NCI-H1436 treated with DMSO at 0.1 percent for 48 hours (cell line): ENCODE measurements at places on chromosomes 13 and 19.

- DNase-seq = no peak
These were observed 2.4 kb downstream of the DZIP1 start for GRCh38 chr13:95642028-95642621.

DNA sequence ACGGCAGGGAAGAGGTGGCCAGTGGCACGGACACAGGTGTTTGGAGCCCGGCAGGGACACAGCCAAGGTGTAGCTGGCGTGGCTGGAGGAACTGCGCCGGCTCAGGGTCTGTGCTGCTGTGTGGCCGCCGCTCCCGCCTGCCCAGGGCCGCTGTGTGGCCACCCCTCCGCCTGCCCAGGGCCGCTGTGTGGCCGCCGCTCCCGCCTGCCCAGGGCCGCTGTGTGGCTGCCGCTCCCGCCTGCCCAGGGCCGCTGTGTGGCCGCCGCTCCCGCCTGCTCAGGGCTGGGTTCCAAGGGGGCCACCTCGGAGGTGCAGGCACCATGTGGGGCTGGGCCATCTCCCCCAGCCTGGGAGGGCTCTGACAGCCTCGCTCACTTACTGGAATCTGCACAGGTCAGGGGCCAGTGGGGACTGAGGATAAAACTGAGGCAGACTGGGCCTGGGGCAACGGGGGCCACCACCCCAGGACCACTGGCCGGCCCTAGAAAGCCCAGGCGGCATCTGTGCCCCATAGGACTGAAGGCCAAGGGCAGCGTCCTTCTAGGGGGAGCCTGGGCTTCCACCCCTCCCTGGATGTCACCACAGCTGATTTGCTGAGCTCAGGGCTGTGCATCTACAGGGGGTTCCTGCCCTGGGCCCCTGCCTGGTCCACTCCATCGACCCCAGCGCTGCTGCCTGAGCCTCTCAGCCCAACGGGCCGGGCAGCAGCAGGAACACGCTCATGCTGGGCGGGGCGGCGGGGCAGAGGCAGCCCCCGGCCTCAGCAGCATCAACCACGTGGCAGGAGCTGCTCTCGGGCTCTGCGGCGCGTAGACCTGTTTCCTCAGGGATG, 21.5 kb downstream of the C13orf46 start:
- no peak for DNase-seq

DNA sequence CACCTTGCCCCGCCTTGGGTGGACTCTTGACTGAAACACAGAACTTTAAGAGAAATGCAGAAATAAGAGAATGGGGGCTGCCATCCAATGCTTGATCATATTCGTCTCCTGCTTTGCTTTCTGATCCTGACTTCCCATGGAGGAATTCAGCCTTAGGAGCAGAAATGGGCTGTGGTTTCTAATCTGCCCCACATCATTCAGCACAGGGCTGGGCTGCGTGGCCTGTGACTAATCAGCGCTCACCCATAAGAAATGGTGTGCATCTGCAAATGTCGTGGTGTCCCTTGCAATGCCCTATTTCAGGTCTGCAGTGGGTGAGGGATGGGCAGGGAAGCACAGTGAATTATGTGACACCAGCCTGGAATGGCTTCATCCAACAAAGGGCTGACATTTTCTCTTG, 60.7 kb upstream of the URI1 start:
- no peak for DNase-seq

DNA sequence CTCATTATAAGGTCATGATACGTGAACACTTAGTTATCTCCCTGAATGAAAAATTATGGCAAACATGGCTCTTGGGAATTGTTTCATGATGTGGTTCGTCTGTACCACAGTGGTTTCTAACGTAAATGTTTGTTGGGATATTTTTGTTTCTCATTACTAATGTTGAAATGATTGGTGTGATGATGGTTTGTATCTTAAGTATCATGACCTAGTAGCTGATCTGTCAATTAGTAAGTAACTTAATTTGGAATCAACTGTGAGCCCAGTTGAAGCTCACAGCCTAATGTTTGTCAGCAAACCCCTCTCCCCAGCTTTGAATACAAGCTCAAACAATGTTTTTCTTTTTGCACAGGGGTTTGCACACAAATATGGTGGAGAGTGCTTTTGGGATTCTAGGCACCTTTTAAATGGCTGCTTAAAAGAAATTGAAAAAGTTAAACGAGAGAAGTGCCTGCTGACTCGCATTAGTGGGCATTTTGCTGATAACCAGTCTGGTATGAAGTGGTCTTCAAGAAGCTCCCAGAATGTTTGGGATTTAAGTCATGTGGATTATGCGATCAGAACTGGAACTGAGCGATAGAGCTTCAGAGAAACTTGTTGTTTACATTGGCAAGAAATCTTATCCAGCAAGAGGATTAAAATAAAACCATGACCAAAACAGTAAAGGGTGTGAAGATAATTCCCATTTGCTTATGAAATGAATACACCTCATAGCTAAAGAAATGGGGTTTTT, 68.2 kb downstream of the LMO7 start:
- no peak for DNase-seq

DNA sequence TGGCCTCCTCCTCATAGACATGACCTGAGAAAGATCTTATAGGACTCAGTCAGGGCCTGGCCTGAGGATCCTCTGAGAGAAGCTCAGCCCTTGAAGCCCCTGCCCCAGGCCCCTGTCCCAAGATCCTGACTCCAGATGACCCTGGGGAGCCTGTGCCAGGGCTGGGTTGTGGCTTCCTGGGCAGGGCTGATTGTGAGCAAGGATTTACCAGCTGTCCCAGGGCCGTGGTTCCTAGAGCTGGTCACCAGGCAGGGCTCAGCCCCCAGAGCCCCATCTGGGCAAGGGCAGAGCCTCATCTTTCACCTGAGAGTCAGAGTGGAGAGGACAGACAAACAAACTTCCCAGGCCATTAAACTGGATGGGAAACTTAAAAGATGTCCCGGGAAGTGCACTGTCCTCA, 1.9 kb downstream of the CEACAM21 start:
- DNase-seq = no peak

DNA sequence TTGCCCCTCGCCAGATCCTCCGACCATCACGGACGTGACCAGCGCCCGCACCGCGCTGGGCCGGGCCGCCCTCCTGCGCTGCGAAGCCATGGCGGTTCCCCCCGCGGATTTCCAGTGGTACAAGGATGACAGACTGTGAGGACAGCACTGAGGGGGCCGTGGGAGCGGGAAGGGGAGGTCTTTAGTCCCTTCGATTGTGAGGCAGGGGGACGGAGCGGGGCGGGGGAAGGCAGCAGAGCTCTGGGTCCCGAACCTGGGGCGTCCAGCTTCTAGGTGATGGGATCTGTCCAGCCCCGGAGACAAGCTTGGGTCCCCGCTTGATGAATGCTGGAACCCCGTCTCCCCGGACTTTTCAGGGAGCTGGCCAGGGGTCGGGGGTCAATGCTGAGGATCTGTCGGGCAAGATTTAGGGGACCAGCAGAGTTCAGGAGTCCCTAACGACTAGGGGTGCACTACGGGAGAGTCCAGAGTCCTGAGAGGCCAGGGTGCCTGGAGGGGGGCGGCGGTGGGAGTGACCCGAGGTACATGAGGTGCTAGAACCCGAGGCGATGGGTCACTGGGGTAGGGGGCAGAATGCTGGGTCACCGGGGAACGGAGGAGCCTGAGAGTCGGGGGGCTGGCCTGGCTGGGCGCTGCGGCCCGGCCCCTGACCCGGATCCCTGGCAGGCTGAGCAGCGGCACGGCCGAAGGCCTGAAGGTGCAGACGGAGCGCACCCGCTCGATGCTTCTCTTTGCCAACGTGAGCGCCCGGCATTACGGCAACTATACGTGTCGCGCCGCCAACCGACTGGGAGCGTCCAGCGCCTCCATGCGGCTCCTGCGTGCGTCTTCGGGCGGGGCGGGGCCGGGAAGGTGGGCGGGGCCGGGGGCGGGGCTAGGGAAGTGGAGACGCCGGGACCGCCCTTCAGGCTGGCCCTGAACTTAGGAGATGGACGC, 14.6 kb downstream of the VSIG10L start:
- DNase-seq = no peak
